ENCODE measurements at places on chromosomes 11 and 22.

DNA sequence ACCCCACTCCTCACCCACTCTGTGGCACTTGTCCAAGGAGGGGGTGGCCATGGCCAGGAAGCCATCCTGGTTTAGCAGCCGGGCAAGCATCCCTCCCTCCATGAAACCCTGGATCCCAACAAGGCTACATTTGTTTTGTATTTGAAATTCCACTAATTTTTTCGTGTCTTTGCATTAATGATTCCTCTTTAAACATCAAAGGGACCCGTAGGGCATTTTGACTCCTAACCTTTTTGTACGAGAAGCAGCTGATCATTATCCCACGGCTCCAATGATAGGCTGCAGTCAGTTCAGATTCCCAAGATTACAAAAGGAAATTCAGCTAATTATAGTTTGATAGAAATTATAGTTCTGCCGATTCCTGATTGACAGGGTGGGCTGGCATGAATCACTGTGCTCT, 10.7 kb downstream of the MYEOV start:
- no peak for DNase-seq

GRCh38 chr11:26297189-26297975, 34.5 kb upstream of the ANO3 start:
- no peak for DNase-seq

DNA sequence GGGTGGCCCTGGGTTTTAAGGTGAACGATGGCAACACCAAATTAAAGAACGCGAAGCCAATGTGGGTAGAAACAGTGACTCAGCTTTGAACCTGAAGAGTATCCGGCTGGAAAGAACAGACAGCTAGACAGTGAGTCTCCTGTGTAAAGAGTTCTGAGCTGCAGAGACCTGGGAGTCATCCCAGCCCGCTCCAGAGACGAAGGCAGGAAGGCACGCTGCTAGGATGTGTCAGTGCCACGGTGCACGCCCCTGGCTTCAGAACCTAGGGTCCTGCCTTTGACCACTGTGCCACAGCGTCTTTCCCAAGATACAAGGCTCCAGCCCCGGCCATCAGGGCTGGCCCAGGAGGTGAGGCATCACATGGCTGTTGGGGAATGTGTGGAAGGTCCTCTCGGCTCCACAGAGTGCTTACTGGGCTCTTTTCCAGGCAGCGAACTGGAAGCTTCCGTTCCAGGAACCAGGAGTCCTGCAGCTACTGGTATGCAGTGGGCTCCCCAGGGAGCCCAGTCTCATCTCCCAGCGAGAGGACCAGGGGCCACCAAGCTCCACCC, 29.9 kb downstream of the LRFN4 start:
- DNase-seq: no peak

GRCh38 chr11:77636731-77637344, 756 bp downstream of the CLNS1A start:
- no peak for DNase-seq

GRCh38 chr22:45603619-45604018, 68.0 kb upstream of the ATXN10 start:
- DNase-seq: no peak

DNA sequence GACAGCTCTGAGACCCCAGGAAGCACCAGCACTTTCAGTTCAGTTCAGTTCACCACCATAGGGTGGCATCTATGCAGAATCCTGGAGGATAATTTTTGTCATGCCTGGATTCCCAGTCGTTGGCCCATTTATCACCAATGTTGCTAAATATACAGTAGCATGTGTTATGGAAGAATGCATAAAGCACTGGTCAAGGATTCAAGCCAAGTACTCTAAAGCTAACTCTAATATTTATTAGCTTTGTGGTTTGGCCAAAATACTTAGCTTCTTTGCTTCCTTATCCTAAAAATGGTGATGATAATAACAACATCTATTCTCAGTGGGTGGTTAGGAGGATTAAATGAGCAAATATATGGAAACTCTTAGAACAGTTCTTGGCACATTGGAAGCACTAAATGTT, 294.7 kb upstream of the ZC3H12C start:
- no peak for DNase-seq

DNA sequence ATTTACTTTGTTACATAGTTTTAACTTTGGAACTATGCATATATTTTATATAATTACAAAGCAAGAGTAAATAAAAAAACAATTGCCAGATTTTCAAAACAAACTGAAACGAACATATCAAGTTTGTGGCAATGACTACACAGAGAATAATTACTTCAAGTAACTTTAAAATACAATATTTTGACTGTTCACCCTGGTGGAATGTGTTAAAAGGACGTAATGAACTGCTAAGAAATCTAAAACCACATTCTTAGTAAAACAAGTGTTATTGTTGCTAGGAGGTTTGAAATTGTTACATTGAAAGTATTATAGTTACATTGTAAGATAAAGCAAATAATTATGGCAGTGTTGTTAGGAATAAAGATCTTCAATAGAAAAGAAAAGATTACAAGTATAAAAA, 71.4 kb downstream of the SFI1 start:
- DNase-seq: no peak

DNA sequence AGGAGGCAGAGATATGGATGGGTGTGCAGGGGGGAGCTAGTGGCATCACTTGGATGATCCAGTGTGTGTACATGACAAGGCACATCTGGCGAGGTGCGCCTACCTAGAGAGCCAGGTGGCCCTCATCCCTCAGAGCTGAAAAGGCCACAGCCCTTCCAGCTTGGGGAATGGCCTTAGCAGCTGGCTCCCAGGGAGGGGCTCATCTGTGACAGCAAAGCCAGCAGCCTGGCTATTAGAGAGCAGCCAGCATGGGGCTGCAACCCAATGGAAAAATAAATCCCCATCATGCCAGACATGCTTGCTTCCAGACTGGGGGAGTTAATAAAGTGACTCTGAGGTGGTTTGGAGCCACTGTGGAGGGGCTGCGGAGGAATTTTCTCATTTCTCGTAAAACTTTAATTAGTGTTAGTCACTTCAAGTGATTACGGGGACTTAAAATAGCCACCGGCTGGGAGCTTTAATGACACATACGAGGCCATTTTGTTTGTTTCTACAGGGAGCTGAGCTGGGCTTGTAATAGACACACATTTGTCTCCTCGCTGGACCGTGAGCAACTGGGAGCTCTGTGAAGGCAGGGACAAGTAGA, 111.2 kb upstream of the ALX4 start:
- no peak for DNase-seq

DNA sequence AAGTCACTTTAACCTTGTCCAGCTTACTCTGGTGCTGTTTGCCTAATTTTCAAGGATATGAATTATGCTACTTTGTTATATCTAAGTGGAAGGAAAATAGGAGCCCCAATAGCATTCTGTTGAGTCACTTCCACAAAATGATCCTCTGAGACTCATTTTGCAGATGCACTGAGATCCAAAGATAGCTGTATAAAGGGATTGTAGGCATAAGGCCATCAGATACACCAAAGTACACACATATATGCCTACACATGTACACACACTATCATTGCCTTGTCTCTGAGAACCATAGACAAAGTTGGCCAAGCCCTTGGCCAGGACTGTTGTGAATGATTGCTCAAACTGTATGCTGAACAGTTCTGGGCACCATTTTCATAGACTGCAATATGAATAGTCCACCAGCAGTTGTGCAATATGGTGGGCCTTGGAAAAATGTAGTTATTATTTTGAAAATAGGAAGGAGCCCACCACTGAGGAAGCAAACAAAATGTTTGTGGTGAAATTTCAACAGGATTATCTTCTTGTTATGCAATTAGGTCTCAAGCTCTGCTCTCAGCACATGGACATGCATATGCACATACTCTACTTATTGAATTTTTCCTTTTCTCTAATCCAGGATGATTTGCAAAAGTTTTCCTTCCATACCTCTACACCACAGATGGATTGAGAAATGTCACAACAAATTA, 186.0 kb upstream of the CTSC start:
- DNase-seq: no peak

DNA sequence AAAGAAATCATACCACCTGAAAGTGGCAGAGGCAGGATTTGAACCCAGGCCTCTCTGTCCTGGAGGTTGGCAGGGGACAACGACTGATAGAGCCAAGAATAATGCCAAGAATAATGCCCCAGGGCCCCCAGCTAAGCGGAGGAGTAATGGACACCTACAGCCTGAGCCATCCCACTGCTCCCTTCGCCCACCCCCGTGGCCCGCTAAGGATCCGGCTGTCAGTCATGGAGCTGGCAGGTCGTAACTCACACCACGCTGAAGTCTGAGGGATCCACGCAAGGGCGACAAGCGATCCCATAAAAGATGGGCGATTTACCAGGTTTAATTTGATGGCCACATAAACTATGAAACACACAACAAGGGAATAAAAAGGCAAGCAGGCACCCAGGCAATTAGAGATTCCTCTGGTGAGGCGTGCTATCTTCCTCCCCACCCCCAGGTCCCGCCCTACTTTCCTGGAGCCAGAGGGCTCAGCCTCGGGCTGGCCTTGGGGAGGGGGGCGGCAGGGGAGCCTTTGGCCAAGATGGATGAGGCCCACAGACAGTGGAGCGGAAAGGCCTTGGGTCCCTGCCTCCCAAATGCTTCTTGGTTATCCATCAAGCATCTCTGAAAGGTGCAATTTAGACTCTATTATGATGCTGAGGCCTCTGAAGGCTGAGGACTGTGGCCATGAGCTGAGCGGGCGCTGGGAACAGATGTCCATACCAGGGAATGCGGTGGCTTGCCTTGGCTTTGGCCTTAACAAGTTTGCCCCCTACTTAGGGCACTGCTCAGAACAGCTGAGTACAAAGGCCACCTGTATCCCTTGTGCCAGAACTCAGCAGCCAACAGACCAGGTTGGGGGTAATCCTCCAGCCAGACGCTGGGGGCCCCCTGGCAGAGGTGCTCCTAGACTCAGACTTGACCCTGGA, 55.2 kb downstream of the MACROD1 start:
- no peak for DNase-seq

DNA sequence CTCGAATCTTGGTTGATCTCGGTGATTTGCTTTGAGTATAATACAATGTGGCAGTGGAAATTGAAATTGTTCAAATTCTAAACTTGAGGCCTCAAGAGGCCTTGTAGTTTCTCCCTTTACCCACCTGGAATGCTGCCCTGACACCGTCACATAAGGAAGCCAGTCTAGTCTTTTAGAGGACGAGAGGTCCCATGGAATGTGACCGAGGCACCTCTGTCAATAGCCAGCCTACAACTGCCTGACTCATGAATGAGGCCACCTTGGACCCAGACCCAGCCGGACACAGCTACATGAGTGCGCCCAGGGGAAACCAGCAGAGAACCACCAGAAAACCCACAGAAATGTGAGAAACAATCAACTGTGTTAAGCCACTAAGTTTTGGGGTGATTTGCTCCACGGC, 52.5 kb downstream of the RPL27A start:
- no peak for DNase-seq

DNA sequence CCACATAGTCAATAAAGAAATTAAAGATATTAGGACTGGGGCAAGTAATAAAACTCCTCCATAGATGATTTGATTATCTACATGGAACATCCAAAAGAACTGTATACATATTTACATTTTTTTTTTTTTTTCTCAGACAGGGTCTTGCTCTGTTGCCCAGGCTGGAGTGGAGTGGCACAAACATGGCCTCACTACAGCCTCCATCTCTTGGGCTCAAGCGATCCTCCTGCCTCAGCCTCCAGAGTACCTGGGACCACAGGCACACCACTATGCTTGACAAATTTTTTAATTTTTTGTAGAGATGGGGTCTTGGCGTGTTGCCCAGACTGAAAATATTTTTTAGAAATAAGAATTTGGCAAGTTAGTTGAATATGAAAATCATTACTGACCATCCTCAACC, 24.7 kb downstream of the REXO2 start:
- DNase-seq: no peak

DNA sequence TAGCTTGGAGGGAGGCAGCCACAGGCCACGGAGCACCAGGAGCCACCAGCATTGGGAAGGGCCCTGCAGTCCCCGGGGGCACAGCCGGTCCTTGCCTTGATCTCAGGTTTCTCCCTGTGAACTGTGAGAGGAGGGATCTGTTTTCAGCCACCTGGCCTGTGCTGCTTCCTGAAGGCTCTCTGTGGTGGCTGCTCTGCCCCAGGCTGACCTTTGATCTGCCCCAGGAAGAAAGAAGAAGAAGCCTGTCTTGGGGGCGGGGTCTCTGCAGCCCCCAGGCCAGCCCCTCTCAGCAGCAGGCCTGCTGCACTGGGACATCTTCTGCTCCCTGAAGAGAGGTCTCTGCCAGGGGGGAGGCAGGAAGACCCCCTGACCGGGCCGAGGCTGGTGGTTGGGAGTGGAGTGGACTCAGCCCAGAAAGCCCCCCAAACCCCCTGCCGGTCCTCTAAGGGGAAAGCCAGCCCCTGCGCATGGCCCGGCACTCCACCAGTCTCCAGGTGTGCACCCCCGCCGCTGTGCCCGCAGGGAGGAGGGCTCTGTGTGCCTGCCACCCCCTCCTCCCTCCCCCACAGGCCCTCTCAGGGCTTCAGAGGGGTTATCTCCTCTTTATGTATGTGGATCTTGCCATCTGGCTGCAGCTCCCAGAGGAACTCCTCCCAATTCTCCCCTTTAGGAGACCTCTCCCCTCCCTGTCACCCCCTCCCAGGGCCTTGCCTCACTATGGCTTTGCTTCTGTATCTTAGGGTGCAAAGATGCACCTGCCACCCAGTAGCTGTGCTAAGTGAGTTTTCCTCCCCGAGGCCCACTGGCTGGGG, 675.3 kb downstream of the BRD1 start:
- DNase-seq: no peak

DNA sequence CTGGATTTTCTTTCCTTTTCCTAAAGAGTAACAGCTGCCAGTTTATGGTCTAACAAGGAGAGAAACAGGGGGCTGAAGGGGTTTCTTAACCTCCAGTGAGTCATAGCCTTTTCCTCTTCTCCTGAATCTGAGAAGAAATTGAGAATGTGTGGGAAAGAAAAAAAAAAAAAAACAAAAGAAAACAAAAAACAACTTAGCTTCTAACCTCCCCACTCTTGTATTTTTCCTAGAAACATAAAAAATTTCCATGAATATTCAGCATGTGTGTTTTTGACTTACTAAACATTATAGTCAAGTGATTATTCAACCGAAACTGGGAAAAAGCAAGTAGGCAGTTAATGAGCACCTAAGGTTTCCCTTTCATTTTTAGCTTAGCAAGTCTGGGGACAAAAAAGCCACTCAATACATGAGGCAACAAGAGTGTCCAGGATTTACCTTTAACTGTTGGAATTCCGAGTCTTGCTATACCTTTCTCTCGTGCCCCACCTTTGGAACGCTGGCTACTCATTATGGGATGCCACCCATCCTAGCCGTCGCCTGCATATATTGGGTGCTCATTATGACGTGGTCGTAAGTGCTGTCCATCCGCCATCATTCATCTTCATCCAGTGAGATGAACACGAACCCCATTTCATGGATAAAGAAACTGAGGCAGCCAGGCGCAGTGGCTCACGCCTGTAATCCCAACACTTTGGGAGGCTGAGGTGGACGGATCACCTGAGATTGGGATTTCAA, 2.4 kb downstream of the ASPHD2 start:
- no peak for DNase-seq

- DNase-seq: no peak
These were observed 85.4 kb downstream of the ATXN10 start for GRCh38 chr22:45757068-45757467.

- DNase-seq: no peak
These were observed 6.5 kb downstream of the APOL2 start for GRCh38 chr22:36232715-36233401.

GRCh38 chr22:25488244-25489020, 76.0 kb upstream of the GRK3 start:
- peak; percentile 64 for DNase-seq

- DNase-seq: peak; percentile 91
These were observed at the start of gene TRMU for GRCh38 chr22:46335201-46336118. Gene TRMU, plus strand, starts transcription at chr22:46335714. Its CDS starts 51 bp downstream, at chr22:46335765.
